ENCODE measurements at places on chromosomes 6 and 20.

GRCh38 chr6:159221486-159222170 lies 52.4 kb downstream of the FNDC1 start:
- no peak for DNase-seq

DNA sequence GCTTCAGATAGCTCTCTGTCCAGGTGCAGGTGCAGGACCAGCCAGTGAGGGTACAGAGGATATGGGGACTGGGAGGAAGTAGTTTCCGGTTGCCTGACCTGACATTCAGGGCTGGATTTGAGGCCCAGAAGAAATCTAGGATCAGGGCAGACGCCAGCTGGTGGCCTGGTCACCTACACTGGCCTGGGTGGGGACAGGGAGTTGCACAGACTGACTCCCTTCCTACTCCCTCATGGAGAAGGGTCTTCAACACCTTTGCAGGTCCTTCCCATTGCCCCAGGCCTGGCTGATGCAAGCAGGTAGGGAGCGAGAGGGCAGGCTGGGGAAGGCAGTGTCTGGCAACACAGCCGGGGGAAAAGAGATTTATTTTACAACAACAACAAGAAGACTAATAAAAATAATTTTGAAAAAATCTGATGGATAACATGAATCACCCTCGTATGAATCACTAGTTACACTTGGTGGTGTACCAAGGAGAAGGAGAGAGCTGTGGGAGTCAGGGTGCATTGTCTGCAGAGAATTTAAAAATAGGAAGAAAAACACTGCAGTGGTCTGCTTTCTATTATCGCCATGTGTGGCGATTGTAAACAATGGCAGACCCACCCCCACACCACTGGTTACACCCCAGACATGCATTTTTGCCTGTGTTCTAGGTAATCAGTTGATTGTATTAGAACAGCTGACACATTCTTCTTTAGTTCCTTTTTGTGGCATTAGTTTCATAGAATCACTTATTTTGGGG lies 62.3 kb upstream of the SNX9 start:
- DNase-seq: peak; percentile 37

DNA sequence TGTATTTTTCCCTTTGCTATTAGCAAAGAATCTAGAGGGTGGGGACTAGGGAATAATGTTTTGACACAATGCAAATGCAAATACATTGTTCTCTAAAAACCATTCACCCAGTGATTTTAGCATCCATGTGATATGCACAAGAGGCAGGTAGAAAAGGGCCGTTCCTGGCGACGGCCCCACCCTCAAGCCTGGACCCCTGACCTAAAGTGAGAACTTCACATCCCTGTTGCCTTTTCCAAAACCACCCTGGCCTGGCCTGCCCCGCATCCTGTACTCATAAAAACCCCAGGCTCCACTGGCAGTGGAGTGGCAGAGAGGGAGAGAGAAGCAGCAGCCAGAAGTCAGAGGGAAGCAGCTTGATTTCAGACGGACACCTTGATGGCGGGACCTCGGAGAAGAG lies 48.5 kb downstream of the MAP1LC3A start:
- DNase-seq: no peak

GRCh38 chr6:88670369-88670768 lies 293.0 kb downstream of the RNGTT start:
- DNase-seq: no peak

DNA sequence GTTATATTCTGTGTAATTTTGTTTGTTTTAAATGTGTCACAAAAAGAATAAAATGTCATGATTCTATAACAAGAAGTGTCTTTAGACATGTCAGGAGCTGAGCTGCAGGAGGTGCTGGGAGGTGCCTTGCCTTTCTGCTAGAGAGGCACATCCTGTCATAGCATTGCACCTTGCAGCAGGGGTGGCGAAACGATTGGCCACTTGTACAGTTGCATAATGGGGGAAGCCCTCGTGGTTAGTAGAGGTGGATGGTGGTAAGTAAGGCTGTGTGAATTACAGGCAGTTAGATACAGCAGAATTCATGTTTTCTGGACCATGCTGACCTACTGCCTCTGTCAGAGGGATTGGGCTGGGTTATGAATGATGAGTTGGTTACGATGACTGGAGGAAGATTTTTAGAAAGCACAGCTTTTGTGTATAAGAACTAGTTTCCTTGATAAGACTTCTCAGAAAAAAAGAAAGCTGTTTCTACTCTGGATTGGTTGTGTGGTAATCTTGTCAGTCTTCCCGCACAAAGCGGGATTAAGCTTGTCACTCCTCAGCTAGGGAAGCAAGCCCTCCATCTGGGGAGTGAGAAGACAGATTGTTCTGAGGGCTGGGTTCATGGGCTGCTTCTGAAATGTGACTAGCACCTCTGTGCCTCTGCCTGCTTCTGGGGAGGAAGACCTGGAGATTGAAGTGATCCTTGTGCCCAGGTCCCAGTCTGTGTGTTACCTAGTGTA lies 74.9 kb downstream of the FOXO3 start:
- no peak for DNase-seq

DNA sequence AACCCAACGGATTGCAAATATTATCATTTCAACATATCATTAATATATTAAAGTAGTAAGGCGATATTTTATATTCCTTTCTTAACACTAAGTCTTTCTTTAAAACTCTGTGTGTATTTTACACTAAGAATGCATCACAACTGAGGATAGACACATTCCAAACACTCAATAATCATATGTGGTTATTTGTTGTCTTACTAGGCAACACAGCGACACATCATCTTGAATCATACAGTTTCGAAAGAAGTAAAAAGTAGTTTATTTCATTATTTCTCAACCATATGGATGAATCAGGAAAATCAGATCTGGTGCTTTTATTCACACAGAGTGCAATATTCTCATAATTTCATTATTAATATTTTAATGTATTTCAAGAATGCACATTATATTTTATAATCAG lies 662.4 kb downstream of the EPHA7 start:
- no peak for DNase-seq

GRCh38 chr6:38033442-38033982 lies 214.0 kb downstream of the ZFAND3 start:
- DNase-seq: no peak

GRCh38 chr6:144143878-144144277 lies 6.4 kb upstream of the STX11 start:
- no peak for DNase-seq

GRCh38 chr6:84103029-84103428 lies 69.5 kb downstream of the MRAP2 start:
- DNase-seq: no peak

- no peak for DNase-seq
Observed at GRCh38 chr20:44532259-44532980, 10.6 kb upstream of the SERINC3 start.

DNA sequence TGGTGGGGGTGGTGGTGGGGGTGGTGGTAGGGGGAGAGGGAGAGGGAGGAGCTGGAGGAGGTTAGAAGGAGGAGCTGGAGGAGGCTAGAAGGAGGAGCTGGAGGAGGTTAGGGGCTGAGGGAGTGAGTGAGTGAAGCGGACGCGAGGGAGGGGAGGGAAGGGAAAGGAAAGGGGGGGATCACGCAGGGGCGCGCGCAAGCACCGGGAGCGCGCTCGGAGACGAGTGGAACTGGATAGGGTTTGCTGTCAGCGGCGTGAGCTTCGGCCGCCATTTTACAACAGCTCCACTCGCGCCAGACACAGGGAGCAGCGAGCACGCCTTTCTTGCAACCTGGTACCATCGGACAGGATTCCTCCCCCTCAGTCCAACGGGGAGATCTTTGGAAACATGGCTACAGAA lies 90.5 kb upstream of the FERMT1 start:
- no peak for DNase-seq

DNA sequence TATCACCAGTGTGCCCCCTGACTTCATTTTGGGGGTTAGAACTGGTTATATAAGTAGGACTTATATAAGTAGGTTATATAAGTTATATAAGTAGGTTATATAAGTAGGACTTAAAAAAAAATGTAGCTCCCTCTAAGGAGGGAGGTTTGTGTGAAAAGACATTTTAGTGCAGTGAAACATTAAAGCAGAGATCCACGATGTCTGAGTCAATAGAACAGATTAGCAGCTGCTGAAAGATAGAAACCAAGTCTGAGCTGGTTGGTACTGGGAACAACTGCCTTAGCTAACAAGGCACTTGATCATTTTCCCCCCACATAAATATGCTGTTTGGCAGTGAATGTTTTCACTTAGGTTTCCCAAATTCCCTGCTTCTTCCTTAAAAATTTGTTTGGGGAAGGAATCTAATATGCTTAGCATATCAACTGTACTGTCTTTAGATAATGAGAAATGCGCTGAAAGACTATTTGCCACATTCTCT lies 2.1 kb upstream of the RPS12 start:
- DNase-seq: no peak

GRCh38 chr6:108020472-108021116 lies 53.9 kb downstream of the OSTM1 start:
- no peak for DNase-seq

- DNase-seq: no peak
Observed at GRCh38 chr20:5170341-5170740, 43.5 kb downstream of the CDS2 start.

DNA sequence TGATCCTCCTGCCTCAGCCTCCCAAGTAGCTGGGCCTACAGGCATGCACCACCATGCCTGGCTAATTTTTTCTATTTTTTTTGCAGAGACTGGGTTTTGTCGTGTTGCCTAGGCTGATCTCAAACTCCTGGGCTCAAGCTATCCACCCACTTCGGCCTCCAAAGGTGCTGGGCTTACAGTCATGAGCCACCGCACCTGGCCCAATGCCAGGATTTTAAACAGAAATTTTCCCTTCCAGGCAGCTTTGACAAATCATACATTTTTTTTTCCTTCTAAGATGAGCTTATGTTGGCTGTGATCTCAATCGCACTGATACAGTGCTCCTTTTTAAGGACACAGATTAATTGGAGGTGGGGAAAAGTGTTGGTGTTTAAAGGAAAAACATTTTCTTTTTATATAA lies 73.2 kb upstream of the CD2AP start:
- no peak for DNase-seq

GRCh38 chr6:21340573-21340972 lies 253.0 kb upstream of the SOX4 start:
- no peak for DNase-seq

- no peak for DNase-seq
Observed at GRCh38 chr6:147841547-147842148, 333.2 kb downstream of the SAMD5 start.

DNA sequence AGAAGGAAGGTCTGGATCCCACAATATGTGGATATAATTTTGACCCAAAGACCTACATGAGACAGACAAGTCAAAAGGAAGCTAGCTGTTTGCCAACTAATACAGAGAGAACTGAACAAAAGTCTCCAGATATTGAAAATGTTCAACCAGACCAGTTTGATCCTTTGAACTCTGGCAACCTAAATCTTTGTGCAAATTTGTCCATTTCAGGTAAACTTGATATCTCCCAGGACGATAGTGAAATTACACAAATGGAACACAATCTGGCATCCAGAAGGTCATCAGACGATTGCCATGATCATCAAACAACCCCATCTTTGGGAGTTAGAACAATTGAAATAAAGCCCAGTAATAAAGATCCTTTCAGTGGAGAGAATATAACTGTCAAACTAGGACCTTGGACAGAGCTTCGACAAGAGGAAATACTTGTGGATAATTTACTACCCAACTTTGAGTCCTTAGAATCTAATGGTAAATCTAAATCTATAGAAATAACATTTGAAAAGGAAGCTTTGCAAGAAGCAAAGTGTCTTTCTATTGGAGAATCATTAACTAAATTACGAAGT lies 41.9 kb upstream of the SDHAF4 start:
- no peak for DNase-seq

- no peak for DNase-seq
Observed at GRCh38 chr6:143224516-143224915, 163.8 kb downstream of the AIG1 start.

- DNase-seq: no peak
Observed at GRCh38 chr6:157563611-157564284, 182.8 kb downstream of the ZDHHC14 start.

- no peak for DNase-seq
Observed at GRCh38 chr20:35767683-35768481, 3.9 kb upstream of the PHF20 start.

GRCh38 chr6:167113935-167114910 lies 8.7 kb upstream of the CCR6 start:
- DNase-seq: no peak

DNA sequence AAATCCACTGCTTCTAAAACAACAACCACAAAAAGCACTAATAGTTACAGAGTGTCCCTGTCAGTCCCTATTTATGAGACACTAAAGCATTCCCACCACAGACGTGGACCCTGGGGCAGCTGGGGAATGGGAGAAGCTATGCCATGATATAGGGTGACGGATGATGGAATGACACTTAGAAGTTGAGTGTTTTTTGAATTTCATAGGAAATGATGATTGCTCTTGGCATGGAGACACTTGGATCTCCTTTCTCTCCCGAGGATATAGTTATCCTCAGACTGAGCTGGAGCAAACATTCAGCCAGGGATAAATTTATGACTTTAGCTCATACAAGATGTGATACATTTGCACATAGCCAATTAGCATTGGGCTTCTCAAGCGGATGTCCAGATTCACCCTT lies 151.2 kb downstream of the EDN3 start:
- no peak for DNase-seq

- DNase-seq: no peak
Observed at GRCh38 chr20:36845288-36845971, 30.5 kb upstream of the TLDC2 start.

DNA sequence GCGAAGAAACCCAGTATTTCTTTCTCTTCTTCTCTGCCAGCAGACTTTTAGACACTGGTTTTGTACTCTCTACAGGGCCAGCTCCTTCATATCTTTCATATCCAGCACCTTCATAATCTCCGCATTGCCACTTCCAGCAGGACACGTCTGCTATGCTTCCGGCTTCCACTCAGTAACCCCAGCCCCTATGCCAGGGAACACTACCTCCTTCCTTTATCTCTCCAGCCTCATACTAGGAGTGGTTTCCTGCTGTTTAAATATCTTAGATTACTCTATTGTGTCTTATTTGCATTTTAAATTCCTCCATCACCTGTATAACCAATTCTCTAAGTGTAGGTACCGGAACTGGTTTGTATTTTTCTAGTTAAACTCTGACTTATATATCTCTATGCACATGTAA lies 667.8 kb upstream of the ID4 start:
- no peak for DNase-seq

DNA sequence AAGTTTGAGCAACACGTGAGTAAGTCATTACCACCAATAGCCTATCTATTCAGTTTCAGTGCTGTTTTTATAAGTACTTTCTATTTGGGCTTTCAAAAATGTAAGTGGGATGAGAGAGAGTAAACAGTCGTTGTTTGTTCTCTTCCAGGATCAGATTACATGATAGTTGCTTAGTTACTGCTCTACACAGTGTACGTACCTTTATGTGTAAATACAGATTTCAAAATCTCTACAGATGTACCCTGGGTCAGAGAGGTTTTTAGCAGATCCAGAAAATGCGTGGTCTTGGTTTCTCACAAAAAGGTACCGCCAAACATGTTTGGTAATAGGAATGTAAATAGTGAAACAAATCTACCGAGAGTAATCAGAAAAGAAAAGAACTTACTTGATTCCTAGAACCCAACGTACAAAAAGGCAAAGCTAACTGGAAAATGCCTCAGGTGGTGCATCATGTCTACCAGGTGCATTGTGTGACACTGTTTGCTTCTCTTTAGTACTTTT lies 421.1 kb downstream of the BCKDHB start:
- no peak for DNase-seq

Data from AG04450 (cell line).